CD4-positive, CD25-positive, alpha-beta regulatory T cell (primary cell): ENCODE measurements at places on chromosomes 1 and 21. TPM values are rescaled to one million over a fixed set of nuclear protein-coding genes. Genes with fewer than 3 reads are reported as not detected.

DNA sequence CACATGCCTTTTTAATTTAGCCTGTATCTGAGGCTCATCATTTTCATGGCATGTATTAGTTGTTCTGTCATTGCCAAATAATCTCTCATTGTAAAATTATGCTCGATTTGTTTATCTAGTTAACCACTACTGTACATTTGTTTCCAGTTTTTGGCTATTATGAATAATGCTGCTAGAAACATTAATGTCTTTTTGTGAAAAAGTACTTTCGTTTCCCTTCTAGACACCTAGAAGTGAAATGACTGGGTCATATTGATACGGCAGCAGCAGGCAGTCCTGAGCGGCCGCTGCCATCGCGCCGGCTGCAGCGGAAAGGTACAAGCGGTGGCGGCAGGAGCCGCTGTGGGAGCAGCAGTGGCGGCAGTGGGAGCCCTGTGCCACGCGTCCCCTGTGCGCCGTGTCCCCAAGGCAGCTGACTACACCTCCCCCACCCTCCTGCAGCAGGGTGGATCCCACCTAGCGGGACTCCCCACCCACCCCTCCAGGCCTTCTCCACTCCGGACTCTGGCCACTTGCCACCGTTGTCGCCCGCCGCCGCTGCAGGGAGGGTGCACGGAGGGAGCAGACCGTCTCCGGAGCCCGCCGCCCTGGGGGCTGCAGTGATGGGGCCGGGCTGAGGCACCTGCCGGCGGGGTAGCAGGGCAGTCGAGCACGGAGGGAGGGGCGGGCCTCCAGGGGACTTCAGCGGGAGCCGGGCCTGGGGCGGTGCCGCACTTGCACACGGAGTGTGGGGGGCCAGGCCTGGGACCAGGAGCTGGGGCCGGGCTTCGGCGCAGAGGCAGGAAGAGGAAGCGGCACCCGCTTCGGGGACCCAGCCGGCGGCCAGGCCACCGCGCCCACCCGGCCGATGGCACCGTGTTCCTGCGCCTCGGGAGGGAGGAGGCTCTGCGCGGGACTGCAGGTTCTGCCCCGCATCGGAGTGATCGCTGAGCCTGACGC is 66.8 kb upstream of the RGS7 start:
- no peaks in the 10 kb centered on the region for H3K36me3 ChIP-seq
- no peak overlapping the region for H3K27ac ChIP-seq
- peak; percentile 25 for DNase-seq
- peaks cover 7% of the 10 kb centered on the region for H3K4me1 ChIP-seq

- no peak overlapping the region for H3K4me3 ChIP-seq
- no peaks in the 10 kb centered on the region for H3K4me1 ChIP-seq
- no peak for DNase-seq
- H3K36me3 ChIP-seq = peaks cover 44% of the 10 kb centered on the region
Measured at GRCh38 chr1:119968601-119969000, 72.3 kb upstream of the ADAM30 start.

GRCh38 chr1:227883641-227884301 is 64.0 kb downstream of the WNT9A start:
- H3K4me1 ChIP-seq = peaks cover 55% of the 10 kb centered on the region
- H3K27ac ChIP-seq = no peak overlapping the region
- no peak for DNase-seq
- no peak overlapping the region for H3K4me3 ChIP-seq

- H3K4me3 ChIP-seq = no peak overlapping the region
- no peaks in the 10 kb centered on the region for H3K4me1 ChIP-seq
- H3K27me3 ChIP-seq = no peaks in the 10 kb centered on the region
- H3K36me3 ChIP-seq = no peaks in the 10 kb centered on the region
Measured at GRCh38 chr1:147897029-147897752, 5.4 kb upstream of the GJA8 start.

GRCh38 chr21:42652527-42653230 is 742 bp upstream of the PDE9A start:
- DNase-seq = no peak
- peaks cover 10% of the 10 kb centered on the region for H3K4me1 ChIP-seq
- H3K4me3 ChIP-seq = no peak overlapping the region
- H3K36me3 ChIP-seq = no peaks in the 10 kb centered on the region

- H3K36me3 ChIP-seq = peaks cover 6% of the 10 kb centered on the region
- H3K27ac ChIP-seq = peak overlapping the region; percentile 85
- H3K4me1 ChIP-seq = peaks cover 25% of the 10 kb centered on the region
- H3K4me3 ChIP-seq = peak overlapping the region; percentile 92
- peak; percentile 34 for DNase-seq
- H3K27me3 ChIP-seq = no peaks in the 10 kb centered on the region
Measured at GRCh38 chr1:179080866-179081686, 794 bp upstream of the TOR3A start.

- no peaks in the 10 kb centered on the region for H3K27me3 ChIP-seq
- DNase-seq = no peak
- H3K4me3 ChIP-seq = no peak overlapping the region
Measured at GRCh38 chr1:30786264-30786991, 28.9 kb upstream of the LAPTM5 start.

GRCh38 chr1:118047006-118047649 is 117.6 kb downstream of the WDR3 start:
- no peaks in the 10 kb centered on the region for H3K36me3 ChIP-seq
- no peak for DNase-seq
- H3K27me3 ChIP-seq = peaks cover 1% of the 10 kb centered on the region
- H3K27ac ChIP-seq = no peak overlapping the region
- no peaks in the 10 kb centered on the region for H3K4me1 ChIP-seq
- H3K4me3 ChIP-seq = no peak overlapping the region

GRCh38 chr1:245160741-245161400 is 6.1 kb downstream of the KIF26B start:
- peaks cover 13% of the 10 kb centered on the region for H3K4me1 ChIP-seq
- H3K36me3 ChIP-seq = no peaks in the 10 kb centered on the region
- DNase-seq = no peak
- no peak overlapping the region for H3K27ac ChIP-seq

GRCh38 chr1:2255047-2255419 is 26.9 kb downstream of the SKI start:
- H3K36me3 ChIP-seq = peaks cover 13% of the 10 kb centered on the region
- peaks cover 60% of the 10 kb centered on the region for H3K4me1 ChIP-seq
- H3K27ac ChIP-seq = peak overlapping the region; percentile 98
- no peak for DNase-seq
- H3K27me3 ChIP-seq = no peaks in the 10 kb centered on the region

DNA sequence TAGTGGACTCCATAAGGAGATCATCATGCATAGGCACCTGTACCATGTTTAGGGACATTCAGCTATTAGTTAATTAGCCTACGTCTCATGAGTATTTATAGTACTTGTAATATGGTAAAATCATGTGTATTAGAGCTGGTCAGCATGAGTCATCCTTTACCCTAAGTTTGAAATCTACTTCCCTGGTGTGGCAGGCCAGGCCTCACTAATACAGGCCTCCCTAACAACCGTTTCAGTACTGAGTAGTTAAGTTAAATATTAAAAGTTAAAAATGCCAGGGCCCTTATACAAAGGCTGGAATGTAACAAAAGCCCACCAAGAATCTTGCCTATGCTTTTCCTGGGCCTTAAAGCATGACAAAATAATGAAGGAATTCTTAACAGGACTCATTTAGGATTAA is 356.3 kb upstream of the DPYD start:
- no peaks in the 10 kb centered on the region for H3K4me1 ChIP-seq
- DNase-seq = no peak
- H3K4me3 ChIP-seq = no peak overlapping the region
- H3K27ac ChIP-seq = no peak overlapping the region
- no peaks in the 10 kb centered on the region for H3K36me3 ChIP-seq

- H3K36me3 ChIP-seq = no peaks in the 10 kb centered on the region
- H3K27ac ChIP-seq = no peak overlapping the region
- H3K4me3 ChIP-seq = no peak overlapping the region
- H3K27me3 ChIP-seq = peaks cover 11% of the 10 kb centered on the region
- DNase-seq = no peak
Measured at GRCh38 chr1:54979327-54979891, 1.0 kb upstream of the TMEM61 start.

DNA sequence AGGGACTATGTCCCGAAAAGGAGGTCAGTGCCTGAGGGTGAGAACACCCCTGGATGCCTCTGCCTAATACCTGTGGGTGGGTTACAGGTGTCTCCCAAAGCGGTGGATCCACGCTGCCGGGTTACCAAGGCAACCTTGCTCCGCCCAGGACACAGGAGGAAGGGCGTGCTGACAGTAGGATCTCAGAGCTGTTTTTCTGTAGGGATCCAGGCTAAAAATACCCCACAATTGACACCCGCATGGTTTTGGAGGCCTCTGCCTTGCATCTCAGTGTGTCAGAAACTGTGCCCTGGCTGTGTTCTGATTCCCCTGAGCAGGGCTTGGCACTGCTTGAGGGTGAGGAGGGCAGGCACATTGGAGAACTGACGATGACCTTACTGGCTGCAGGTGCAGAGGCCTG is 118.0 kb downstream of the IER5 start:
- H3K27ac ChIP-seq = no peak overlapping the region
- no peak overlapping the region for H3K4me3 ChIP-seq
- H3K4me1 ChIP-seq = no peaks in the 10 kb centered on the region
- no peaks in the 10 kb centered on the region for H3K27me3 ChIP-seq

- H3K27ac ChIP-seq = no peak overlapping the region
- DNase-seq = no peak
- no peaks in the 10 kb centered on the region for H3K36me3 ChIP-seq
- no peaks in the 10 kb centered on the region for H3K4me1 ChIP-seq
- peaks cover 6% of the 10 kb centered on the region for H3K27me3 ChIP-seq
Measured at GRCh38 chr1:114209971-114210370, 56.3 kb upstream of the SYT6 start.

- H3K27me3 ChIP-seq = no peaks in the 10 kb centered on the region
- H3K27ac ChIP-seq = no peak overlapping the region
- H3K4me3 ChIP-seq = no peak overlapping the region
- H3K4me1 ChIP-seq = no peaks in the 10 kb centered on the region
Measured at GRCh38 chr21:39804240-39804639, 59.3 kb downstream of the IGSF5 start.

Gene GBP6
- total RNA-seq = 0.47 TPM

Gene RGS16
- 16.6 TPM for total RNA-seq

Gene C1orf185
- total RNA-seq = not detected

Gene INAVA
- total RNA-seq = not detected

Gene ZNF593OS
- not detected for total RNA-seq
